Hematopoietic multipotent progenitor cell treated with erythropoietin and hydrocortisone succinate and interleukin-3 and kit ligand, for 4 days (in vitro differentiated cells): ENCODE measurements at places on chromosomes 4 and X.
A peak's percentile ranks its signal among the peaks of the same experiment; 100 is the strongest.

- DNase-seq: peak; percentile 43
Measured at GRCh38 chr4:142402900-142403299, 443.2 kb downstream of the INPP4B start.

DNA sequence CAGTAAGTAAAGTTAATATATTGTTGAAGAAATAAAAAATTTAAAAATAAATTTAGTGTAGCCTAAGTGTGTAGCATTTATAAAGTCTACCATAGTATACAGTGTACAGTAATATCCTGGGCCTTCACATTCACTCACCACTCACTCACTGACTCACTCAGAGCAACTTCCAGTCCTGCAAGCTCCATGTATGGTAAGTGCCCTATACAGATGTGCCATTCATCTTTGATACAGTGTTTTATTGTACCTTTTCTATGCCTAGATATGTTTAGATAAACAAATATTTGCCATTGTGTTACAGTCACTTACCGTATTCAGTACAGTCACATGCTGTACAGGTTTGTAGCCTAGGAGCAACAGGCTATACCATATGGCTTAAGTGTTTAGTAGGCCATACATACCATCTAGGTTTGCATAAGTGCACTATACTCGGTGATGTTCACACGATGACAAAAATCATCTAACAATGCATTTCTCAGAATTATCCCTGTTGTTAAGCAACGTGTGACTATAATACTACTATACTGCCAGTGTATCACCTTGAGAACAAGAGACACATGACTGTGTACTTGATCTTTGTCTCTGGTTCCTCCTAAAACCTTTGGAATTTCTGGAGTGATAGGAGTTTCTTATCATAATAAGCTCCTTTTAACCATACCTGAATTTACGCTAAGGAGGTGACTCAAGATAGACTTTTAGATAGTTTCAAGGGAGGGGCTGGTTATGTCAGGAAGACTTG lies 25.8 kb upstream of the SEPTIN11 start:
- no peak for DNase-seq

- no peak for DNase-seq
Measured at GRCh38 chr4:174859904-174860303, 30.9 kb upstream of the GLRA3 start.

- DNase-seq: no peak
Measured at GRCh38 chr4:25013756-25014661, 16.7 kb downstream of the LGI2 start.

GRCh38 chr4:59247032-59247431 lies 1953.1 kb upstream of the ADGRL3 start:
- DNase-seq: peak; percentile 41

DNA sequence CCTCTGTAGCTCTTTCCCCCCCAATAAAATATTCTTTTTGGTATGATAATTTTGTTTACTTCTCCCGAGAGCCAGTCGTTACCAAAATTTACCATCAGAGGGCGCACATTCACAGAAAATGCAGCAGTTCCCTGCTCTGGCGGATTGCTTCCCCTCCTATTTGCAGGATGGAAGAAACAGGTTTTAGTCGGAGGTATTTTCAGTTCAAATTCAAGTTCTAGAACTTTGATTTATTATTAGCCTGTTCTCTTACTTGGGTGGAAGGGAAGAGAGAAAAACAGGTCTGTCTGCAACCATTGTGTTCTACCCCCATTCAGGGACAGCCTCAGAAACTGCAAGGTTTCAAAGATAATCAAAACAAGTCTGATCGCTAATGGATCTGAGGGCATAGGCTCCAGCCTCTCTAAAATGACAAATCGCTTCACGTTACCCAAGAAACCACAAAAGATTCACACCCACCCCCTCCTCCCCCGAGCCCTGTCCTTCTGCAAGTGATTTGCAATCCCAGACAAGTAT lies 263.8 kb upstream of the RPS6KA3 start:
- DNase-seq: peak; percentile 64

- DNase-seq: no peak
Measured at GRCh38 chr4:182832352-182833120, 84.7 kb downstream of the DCTD start.

- DNase-seq: no peak
Measured at GRCh38 chrX:48903290-48903689, 5.6 kb downstream of the PQBP1 start.

GRCh38 chr4:168498251-168498650 lies 1.4 kb downstream of the PALLD start:
- no peak for DNase-seq

DNA sequence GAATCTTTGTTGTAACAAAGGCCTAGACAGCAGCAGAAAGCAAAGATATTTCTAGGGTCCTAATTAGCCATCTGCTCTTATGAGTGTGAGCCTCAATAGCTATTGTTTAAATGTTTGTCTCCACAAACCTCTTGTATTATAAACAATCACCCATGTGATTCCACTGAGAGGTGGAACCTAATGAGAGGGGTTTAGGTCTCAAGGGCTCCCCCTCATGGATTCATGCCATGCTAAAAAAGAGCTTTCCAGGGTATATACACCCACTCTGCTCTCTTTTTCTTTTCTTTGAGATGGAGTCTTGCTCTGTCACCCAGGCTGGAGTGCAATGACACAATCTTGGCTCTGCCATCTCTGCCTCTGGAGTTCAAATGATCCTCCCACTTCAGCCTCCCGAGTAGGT lies 42.1 kb downstream of the TRIM61 start:
- peak; percentile 32 for DNase-seq

DNA sequence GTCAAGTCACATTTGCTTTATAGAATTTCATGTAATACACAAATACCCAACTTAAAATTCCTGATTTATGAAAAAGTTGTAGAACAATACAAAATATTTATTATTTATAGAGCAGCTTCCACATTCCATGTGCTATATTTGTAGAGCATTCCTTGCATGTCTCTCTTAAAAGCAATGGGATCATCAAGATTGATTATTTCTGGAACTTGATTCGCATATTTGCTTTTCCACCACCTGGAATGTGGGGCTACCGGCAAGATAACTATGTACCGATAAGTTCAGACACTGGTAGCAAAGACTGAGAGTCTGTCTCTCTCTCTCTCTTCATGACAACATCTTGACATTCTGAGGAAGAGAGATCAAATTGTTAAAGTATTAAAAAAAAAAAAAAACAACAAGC lies 59.3 kb downstream of the MAPK10 start:
- DNase-seq: no peak

- DNase-seq: no peak
Measured at GRCh38 chrX:51047950-51048349, 137.4 kb downstream of the BMP15 start.
